ENCODE measurements at places on chromosomes 3 and 15.

DNA sequence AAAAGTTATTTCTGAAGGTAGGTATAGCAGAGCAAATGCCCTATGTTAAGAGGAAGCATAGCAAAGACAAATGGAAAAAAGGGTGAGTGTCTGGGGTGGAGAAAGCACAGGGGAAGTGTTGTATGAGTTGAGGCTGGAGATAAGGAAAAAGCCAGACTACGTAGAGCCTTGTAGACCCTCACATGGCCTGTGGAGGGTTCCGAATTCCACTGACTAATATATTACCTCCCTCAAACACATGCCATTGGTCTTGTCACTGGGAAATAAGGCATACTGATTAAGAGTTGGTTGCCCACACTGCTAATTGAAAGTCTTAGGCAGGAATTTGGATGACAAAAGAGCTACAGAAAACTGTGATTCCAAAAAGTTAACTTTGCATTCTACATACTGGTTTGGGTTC lies 65.2 kb downstream of the TRAT1 start:
- DNase-seq: no peak

GRCh38 chr3:37514055-37514665 lies 339.8 kb upstream of the LRRFIP2 start:
- DNase-seq: no peak

DNA sequence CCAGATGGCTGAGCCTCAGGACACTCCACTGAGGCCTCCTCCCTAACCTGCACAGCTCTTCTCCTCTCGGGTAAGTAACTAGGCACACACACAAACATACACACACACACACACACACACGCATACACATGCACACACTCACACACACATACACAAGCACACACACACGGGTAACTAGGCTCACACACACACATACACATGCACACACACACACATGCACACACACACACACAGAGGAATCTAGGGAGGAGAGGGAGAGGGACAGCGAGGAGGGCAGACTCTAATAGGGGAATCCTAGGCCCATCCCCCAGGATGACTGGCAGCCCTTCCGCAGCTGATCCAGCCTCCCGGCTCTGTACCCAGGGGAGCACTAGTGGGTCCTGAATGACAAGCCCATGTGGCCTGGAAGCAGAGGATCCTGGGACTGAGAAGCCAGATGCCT lies 177.4 kb upstream of the LINGO1 start:
- DNase-seq: no peak

DNA sequence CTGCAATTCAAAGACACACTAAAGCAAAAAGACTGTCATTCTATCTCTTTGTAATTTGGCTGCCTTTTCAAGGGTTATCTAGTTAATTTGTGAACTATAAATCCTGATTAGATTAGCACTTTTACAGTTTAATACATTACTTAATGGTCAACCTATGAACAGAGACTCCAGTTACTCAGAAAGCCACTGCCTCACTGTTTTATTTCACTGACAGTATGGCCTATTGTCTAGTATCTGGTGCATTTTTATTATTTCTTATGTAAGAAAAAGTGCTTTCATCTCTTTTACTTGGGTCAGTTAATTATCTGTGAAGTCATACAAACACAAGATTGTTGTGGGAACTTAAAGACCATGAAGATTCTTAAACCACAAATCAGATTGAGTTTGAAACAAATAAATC lies 133.8 kb downstream of the ZBBX start:
- no peak for DNase-seq

DNA sequence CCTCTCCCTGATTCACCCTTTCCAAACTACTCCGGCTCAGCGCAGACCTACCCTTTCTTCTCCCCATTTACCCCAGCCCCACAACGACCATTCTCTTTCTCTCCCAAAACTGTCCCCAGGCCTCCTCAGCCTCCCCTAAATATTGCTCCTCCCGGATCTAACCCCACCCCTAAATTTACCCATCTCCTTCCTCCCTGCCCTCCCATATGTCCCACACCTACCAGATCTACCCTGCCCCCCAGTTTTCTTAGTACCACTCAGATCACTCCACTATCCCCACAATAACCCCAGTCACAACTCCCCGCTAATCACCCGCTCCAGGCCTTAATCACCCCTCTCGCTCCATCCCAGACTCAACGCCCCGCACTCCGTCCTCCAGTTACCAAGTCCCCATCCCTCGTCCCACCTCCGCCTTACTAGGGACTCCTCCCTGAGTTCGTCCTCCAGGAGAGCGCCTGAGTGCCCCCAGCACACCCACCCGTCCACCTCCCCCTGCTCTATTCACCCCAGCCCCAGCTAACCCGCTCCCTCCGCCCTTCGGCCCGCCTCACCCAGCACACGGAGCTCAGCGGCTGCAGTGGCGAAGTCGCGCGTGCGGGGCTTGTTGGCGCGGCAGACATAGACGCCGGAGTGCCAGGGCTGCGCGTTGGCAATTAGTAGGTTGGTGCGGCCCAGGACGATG lies 18.6 kb upstream of the IGDCC3 start:
- DNase-seq: no peak

- no peak for DNase-seq
Measured at GRCh38 chr3:43087249-43087776, 18.6 kb downstream of the POMGNT2 start.

GRCh38 chr15:42331235-42331634 lies 28.1 kb upstream of the CAPN3 start:
- no peak for DNase-seq

DNA sequence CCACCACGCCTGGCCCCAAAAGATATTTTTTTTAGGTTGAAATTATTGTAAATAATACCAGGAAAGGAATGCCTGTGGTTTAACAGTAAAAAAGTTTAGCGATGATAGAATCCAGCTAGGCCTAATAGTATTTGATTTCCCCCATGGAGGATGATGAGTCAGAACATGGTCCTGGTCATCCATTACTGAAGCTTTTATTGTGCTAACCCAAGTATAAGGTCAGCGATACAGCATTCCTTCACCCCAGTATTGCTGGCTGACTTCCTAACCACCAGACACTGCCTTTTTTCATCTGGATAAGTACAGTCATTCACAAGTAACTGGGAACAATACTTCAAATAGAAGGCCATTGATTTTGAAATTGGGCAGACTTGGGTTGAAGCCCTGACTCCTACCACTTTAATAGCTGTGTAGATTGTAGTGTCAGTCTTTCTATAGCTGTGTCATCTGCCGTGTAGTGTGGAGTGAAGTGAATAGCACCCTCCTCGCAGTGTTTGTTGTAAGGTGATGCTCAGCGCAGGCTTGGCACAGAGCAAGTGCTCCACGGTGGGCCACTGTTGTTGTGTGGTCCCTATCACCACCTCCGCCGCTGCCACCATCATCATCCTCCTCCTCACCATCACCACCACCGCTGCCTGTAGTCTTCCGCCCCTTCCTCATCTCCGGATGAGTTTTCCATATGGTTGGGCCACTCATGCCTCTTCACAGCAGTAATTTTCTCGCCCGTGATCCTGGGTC lies 436.0 kb upstream of the TPM1 start:
- no peak for DNase-seq

All from sciatic nerve (tissue), 2 donors.